ENCODE measurements at places on chromosomes 4 and X.

DNA sequence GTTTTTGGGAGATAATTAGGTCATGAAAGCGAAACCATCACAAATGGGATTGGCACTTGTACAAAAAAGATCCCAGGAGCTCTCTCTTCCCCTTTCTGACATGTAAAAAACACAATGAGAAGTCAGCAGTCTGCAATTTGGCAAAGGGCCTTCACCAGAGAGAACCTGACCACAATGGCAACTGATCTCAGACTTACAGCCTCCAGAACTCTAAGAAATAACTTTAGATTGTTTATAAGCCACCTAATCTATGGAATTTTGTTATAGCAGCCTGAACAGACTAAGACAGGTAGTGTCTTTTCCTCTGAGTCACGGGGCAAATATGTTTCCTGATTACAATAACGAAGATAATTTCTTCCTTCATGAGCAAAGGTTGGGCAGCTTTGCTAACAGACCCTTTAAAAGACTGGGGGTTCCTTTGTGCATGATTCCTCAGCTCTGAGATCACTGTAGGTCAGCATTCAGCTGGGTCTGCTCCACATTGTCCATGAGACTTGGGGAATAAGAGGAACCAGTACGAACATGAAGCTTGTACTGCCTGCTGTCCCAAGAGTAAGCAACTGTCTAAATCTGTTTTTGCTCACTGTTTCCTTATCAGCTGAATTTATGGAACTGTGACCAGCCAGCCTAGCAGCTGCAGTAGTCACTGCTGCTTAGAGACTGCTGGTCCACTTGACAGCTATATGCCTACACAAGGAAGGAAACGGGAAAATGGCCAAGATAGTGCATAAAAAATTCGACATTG is 191.6 kb downstream of the ANAPC10 start:
- peak; percentile 48 for DNase-seq

GRCh38 chrX:9887659-9888297 is 79.4 kb upstream of the CLDN34 start:
- no peak for DNase-seq

GRCh38 chrX:121479406-121479805 is 432.0 kb downstream of the GLUD2 start:
- DNase-seq = peak; percentile 12

GRCh38 chrX:20452487-20452886 is 185.8 kb upstream of the RPS6KA3 start:
- DNase-seq = no peak

GRCh38 chr4:68655764-68656444 is 14.5 kb downstream of the UGT2B15 start:
- no peak for DNase-seq
